ENCODE measurements at places on chromosomes 7 and 10.
A peak's percentile ranks its signal among the peaks of the same experiment; 100 is the strongest.

DNA sequence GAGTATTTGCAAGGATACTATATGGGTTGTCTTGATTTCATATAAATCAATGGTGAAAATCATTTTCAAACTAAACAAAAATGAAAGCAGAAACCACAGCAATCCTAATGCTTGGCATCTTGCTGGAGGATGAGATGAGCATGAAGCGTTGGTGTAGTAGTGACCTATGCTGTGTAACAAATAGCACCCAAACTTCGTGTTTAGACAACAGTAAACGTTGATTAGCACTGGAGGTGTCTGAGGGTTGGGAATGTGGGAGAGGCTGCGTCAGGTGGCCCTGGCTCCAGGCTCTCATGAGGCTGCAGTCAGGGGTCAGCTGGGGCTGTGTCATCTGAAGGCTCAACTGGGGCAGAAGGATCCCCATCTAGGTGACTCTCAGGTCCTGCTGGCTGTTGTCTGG is 67.8 kb downstream of the MICALL2 start:
- no peak for DNase-seq

DNA sequence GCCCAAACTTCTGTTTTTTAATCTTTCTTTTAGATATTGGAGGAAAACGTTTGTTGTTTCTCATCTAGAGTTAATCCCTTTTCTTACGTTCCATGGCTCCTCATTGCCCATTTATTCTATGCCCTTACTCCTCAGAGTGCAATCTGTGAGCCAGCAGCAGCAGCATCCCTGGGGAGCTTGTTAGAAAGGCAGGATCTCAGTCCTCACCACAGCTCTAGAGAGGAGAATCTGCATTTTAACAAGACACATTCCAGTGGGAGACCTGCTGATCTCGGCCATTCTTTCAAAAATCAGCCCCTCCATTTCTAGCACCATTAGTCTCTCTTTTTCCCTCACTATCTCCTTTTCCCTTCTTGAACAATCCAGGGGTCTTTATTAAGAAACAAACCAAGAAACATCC is 84.4 kb upstream of the NOBOX start:
- no peak for DNase-seq

DNA sequence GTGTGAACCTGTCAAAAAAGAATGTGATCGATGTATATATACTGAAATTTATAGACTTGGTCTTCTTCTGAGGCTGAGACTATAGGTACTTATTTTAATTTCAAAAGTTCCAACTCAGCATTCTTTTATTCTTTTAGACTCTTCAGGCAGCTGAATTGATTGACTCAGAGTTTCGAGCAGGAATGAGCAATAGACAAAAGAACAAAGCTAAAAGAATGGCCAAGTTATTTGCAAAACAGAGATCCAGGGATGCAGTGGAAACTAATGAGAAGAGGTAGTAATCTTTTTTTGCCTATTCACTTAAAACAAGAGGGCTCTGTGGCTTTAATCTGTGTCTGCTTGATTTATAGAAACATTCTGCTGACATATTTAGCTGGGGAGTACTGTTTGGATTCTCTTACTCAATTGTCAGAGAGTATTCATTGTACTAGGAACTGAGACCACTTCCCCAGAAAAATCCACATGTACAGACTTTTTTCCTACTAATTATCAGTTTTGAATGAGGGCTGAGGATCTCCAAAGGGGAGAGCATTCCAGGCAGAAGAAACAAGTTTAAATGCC is 30.1 kb downstream of the BTAF1 start:
- DNase-seq: no peak

DNA sequence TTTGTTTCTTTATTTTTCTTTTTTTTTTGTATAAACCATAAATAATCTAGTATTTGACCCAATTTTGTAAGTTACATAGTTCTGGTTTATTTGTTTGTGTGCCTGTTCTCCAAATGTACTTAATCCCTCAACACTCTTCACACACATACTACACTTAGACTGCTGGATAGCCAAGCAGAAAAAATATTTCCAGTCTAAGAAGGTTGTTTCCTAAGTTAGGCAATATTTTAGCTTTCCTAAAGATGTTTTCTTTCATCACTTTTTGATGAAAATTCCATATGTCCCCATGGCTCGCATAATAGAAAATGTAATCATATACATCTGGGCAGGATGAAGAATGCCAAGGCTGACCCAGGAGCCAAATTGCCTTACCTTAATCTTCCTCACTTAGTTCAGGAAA is 105.3 kb downstream of the PPP1R3A start:
- DNase-seq: no peak

GRCh38 chr10:1116696-1117280 is 60.6 kb downstream of the WDR37 start:
- DNase-seq: no peak

DNA sequence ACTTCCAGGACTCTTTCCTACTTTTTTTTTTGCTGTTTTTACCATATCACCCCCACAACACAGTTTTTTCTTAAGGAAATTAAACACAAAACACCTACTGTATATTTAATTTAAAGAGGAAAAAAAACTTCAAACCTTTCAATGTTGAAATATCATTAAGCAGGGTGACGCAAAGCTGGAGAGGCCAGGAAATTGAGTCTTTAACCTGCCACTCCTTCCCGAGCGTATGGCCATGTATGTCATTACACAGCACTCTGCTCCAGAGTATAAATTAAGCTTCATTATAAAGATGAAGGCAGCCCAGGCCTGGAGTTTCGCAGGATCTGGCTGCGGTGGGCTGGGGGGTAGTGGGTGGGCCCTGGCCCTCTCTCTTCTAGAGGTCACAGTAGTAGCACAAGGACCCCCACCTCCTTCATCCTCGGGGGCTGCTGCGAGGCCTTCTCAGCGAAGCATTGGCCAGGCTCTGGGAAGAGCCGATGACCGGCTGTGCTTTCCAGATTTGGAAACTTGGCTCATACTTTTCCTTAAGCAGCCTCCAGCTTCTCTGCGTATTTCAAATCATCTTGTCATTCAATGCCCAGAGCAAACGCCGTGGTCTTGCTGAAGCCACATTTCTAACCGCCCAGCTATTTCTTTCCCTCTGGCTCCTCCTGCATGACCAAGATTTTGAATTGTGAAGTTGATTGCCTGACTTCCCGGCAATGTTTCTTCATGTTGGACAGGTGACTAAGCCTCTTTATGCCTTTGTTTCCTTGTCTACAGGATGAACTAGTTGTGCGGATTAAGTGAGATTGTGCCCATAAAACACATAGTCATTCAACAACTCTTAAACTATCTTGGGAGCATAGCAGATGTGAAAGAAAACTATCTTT is 765.1 kb downstream of the SUGCT start:
- no peak for DNase-seq

DNA sequence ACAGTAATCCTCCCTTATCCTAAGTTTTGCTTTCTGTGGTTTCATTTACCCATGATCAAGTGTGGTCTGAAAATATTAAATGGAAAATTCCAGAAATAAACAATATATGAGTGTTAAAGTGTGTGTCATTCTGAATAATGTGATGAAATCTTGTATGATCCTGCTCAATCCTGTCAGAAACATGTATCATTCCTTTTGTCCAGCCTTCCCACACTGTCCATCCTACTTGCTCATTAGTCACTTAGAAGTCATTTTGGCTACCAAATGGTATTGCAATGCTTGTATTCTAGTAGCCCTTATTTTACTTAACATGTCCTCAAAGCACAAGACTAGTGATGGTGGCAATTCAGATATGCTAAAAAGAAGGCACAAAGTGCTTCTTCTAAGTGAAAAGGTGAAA is 1211.2 kb upstream of the SORCS1 start:
- DNase-seq: no peak

GRCh38 chr7:47428768-47429472 is 153.0 kb downstream of the TNS3 start:
- no peak for DNase-seq

GRCh38 chr7:100568896-100569844 is 4.5 kb downstream of the SAP25 start:
- DNase-seq: peak; percentile 59

GRCh38 chr7:158631574-158632195 is 44.1 kb upstream of the PTPRN2 start:
- no peak for DNase-seq

GRCh38 chr10:118058371-118058770 is 11.6 kb upstream of the RAB11FIP2 start:
- no peak for DNase-seq

DNA sequence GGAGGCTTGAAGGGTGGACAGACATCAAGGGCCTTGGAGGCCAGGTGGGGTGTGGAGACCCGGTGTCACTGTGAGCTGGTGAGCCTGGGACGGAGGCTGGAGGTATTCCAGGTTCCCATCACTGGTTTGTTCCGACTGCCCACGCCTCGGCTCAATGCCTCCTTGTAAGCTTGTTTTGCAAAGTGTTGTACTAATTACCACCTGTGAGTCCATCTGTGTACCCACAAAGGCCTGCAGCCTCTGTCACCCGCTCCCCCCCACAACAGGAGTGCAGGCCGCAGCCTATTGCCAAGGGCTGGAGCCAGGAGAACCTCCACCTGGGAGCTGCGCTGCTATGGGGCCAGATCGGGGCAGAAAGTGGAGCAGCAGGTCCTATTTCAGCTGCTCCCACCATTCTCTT is 521.8 kb upstream of the DPP6 start:
- DNase-seq: no peak

DNA sequence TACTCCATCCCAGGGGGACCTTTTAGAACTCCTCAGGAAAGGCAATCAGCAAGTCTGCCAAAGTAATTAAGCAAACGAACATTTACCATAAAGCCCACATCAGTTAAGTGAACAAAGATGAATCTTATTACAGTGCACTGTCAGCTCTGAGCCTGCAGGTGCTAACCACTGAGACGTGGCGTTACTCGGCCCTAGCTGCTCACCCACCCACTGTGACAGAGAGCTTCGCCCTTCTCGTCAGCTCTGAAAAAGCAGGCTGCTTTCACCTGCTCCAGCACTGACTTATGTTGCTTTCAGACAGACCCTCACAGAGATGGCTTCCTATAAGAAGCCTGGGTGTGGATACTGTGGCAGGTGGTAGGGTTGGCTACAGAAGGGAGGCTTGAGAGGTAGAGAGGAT is 57.7 kb upstream of the KCNIP2 start:
- DNase-seq: no peak

- peak; percentile 10 for DNase-seq
These were observed 1.8 kb downstream of the KIAA1549 start for GRCh38 chr7:138979226-138979979.

- no peak for DNase-seq
These were observed 9.2 kb downstream of the MKX start for GRCh38 chr10:27736396-27736795.

GRCh38 chr10:62182595-62182994 is 86.0 kb downstream of the RTKN2 start:
- no peak for DNase-seq

DNA sequence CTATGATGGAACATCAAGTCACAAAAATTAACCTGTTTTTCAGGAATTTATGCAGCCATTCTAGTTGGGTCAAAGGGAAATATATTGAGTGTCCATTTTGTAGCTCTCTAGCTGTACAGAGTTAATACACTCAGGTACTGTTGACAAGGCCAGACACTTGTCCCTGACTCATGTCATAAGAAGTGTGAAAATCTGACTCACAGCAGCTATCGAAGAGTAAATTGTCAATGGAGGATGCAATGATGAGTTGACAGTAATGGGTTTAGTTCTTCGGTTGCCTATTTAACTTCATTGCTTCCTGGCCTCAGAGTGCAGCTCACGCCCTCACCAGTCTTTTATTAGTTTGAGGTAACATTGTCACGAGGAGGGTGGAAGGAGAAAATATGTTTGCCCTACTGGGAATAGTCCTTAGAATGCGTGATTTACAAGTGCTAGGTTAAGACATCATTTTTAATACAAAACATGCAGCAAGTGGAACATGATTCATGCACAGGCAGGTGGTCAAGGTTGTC is 255.1 kb downstream of the XPNPEP1 start:
- DNase-seq: no peak

- no peak for DNase-seq
These were observed 1.2 kb upstream of the CHAT start for GRCh38 chr10:49612513-49613164.

GRCh38 chr7:139995017-139995915 is 67.5 kb downstream of the PARP12 start:
- DNase-seq: no peak

DNA sequence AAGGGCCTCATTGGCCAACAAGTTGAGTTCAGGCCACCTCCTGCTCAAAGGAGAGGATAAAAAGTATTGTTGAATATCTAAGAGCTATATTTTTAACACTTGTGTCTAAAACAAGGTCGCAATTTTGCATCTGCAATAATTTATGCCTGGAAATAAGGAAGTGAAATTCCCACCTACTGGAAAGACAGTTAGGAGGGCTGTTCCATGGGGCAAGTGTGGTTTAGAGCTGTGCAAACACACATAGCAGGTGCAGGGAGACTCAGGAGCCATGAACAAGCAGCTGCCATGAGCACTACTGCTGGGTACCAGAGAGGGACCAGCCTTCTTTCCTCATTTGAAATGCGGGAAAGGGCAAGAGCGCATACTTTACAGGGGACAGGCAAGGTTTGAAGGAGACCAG is 35.5 kb upstream of the IKZF1 start:
- DNase-seq: no peak

- no peak for DNase-seq
These were observed 17.7 kb downstream of the PAXIP1 start for GRCh38 chr7:154985230-154985629.

DNA sequence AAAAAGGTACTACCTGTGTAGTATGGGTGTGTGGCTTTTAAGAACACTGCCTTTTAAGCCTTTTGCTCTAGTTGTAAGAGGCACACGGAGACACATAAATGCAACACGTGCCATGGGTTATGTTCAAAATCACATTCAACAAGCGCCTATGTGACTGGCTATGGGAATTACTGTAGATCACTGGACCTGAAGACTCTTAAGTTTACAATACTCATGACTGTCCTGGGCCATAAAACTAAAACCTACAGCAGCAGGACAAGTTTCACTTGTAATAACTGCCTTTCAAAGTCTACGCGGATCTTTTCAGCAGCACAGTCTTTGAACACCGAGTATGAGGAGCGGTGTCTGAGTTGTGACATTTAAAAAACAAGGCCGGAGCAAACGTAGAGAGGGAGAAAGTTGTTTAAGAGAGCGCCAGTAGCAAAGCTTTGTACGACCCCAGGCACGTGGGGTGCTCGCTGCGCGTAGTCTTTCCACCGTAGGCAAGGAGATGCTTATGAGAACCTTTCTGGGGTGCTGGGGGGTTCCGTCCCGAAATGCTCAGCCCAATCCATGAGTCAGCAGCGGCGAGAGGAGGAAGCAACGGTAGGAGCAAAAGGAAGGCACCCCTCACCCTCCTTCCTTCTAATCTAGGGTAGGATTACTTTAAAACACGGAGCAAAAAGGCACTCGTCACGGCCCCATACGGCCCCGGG is 662 bp downstream of the DNAJC2 start:
- DNase-seq: peak; percentile 36

GRCh38 chr7:131482800-131483199 is 73.6 kb downstream of the PODXL start:
- DNase-seq: no peak

DNA sequence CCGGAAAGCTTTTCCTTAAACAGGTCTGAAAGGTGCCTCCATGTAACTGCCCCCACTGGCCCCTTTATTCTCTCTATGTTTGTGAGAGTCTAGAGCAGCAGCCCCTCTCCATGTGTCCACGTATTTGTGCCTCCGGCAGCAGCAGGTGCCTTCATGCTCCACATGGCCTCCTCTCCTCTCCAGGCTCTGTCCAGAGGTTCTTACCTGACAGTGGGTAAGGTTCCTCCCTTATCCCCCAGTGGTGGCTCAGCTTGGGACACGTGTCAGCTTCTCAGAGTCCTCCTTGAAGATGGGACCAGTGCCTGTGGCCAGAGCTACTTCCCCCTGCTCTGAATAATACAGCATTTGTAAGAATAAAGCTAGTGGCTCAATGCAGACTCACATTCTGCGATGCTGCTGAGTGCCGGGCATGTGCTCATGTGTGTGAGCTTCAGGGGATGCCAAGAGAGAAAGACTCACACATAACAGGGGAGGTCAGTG is 7.9 kb downstream of the CALML3 start:
- no peak for DNase-seq
